ENCODE measurements at places on chromosomes 12 and 14. TPM values are rescaled to one million over a fixed set of nuclear protein-coding genes. Genes with fewer than 3 reads are reported as not detected.

Gene POTEM
- total RNA-seq: not detected

Gene GPRC5D
- not detected for total RNA-seq

Gene WNT5B
- total RNA-seq: 16.5 TPM

Gene SLC5A8
- total RNA-seq: 0.42 TPM

Gene B4GALNT1
- 0.19 TPM for total RNA-seq

Gene RBM19
- total RNA-seq: 20.7 TPM

Gene ZCCHC8
- 27.1 TPM for total RNA-seq

Gene PCED1B
- total RNA-seq: 3.0 TPM

Gene CD69
- 0.61 TPM for total RNA-seq

Gene TCTN2
- 11.0 TPM for total RNA-seq

Gene RNF34
- 28.1 TPM for total RNA-seq

Gene POTEG
- 0.17 TPM for total RNA-seq

Gene SMCO2
- not detected for total RNA-seq

Gene KRT6C
- 11.0 TPM for total RNA-seq

Gene TMBIM4
- total RNA-seq: 108 TPM

Gene SLC25A21
- 0.08 TPM for total RNA-seq

Gene GPR84
- total RNA-seq: not detected

Gene FGF6
- total RNA-seq: not detected

Gene MED6
- total RNA-seq: 58.7 TPM

DNA sequence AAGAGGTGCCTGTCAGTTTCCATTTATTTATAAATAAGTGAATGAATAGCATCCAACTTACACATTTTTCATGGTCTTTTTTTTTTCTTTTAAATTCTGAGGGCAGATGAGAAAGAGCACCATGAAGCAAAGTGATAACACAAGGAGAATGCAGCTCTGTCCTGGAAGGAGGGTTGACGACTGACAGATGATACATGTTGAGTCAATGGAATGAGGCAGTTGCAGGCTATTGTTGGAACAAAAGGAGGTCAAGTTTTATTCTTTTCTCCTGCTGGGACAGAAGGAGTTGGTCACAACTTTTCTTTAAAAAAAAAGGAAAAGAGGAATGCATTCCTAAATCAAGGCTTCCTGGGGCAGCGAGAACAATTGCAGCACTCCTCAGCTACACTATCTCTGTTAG lies 119.9 kb upstream of the PLEKHG7 start:
- no peak for DNase-seq

- DNase-seq: peak; percentile 39
These were observed 62.5 kb downstream of the ZFP36L1 start for GRCh38 chr14:68730348-68730747.

DNA sequence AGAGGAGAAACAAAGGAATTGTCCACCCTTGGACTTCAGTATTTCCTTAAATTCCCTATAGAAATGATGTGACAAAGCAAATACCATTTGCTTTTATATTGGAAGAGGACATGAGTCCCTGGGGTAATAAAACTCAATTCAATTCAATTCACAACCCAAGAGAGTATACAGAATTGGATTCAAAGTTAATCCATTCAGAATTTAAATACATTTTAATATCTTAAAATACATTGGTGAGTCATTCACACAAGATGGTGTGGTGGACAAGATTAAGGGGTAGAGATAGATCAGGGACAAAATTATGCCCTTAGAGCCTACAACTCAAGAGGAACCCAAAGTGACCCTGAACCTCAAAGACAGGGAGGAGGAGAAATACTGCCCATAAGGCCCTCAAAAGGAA lies 495.0 kb upstream of the TMPO start:
- DNase-seq: no peak

DNA sequence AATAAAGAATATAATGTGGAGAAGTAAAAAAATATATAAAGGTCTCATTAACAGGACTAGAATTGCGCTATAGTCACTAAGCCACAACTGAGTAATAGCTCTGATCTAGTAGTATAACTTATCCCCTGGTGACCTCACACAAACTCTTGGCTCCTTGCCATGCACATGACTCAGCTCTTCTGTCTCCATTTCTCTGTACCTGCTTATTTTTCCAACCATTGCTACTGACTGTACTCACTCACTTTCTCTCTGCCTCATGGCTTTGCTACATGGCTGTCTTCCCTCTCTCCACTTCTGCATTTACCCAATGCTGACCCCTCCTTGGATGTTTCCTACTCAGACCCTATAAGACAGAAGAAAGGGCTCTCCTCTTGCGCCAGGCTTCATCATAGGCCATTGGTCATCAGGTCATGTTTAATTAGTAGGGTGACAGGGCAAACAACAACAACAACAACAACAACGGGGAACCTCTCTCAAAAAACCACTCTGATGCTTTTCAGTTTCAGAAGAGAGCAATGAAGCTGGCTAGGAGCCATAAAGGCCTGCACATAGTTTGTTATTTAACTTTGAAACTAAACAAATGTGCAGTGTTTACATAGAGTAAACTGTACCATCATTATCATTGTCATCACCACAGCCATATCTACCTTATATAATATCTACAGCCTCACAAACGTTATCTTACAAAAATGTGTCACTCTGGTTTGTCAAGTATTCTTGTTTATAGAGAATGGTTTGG lies 25.6 kb upstream of the KRAS start:
- no peak for DNase-seq

- DNase-seq: no peak
These were observed 18.9 kb downstream of the RFC5 start for GRCh38 chr12:118035190-118036041.

- DNase-seq: no peak
These were observed 44.7 kb upstream of the BMP4 start for GRCh38 chr14:54001189-54001878.

DNA sequence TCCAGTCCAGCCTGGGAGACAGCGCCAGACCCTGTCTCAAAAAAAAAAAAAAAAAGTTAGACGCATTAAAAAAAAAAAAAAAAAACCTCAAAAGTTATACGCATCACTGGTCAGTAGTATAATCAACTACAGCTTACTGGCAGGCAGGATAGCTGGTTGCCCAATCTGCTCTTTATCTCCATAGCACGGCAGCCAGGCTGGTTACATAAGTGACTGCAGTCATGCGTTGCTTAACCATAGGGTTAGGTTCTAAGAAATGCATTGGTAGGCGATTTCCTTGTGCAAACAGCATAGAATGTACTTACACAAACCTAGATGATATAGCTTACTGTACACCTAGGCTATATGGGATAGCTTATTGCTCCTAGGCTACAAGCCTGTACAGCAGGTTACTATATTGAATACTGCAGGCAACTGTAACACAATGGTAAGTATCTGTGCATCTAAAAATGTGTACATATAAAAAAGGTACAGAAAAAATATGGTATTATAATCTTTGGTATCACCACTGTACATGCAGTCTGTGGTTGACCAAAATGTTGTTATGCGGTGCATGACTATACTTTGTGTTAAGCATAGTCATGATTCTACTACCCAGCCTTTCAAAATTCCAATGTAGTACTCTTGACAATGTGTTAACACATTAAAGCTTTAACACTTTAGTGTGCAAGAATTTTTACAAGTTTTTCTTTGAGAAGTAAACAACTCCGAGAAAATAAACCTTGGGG lies 8.1 kb downstream of the L2HGDH start:
- DNase-seq: no peak

- no peak for DNase-seq
These were observed 6.7 kb downstream of the RPH3A start for GRCh38 chr12:112798048-112798760.

GRCh38 chr12:121404734-121405133 lies 4.8 kb downstream of the RNF34 start:
- no peak for DNase-seq

DNA sequence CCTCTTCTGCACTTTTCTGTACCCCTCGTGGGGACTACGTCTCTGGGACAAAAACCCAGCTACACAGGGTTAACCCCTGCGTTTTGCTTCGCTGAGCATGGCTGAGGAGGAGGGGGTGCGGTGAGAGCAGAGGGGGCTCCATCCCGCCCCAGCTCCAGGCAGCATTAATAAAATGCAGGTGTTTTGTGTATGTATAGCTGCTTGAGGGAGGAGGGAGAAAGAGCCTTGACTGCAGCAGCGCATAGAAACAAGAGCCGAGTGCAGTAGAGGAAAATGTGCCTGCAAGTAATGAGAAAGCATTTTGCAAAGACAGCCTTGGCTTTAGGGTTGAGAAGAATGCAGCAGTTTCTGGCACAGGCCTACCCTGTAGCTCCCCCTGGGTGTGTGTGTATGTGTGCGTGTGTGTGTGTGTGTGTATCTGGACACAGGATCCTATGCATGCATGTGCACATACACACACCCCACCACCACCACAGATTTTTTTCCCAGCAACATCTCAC lies 103.9 kb downstream of the ZFP36L1 start:
- no peak for DNase-seq

GRCh38 chr12:49428793-49429192 lies 61.5 kb downstream of the SPATS2 start:
- no peak for DNase-seq

GRCh38 chr12:108309674-108310312 lies 29.3 kb downstream of the CMKLR1 start:
- DNase-seq: no peak

- peak; percentile 14 for DNase-seq
These were observed 762 bp downstream of the PPP2R5E start for GRCh38 chr14:63542231-63542999.

DNA sequence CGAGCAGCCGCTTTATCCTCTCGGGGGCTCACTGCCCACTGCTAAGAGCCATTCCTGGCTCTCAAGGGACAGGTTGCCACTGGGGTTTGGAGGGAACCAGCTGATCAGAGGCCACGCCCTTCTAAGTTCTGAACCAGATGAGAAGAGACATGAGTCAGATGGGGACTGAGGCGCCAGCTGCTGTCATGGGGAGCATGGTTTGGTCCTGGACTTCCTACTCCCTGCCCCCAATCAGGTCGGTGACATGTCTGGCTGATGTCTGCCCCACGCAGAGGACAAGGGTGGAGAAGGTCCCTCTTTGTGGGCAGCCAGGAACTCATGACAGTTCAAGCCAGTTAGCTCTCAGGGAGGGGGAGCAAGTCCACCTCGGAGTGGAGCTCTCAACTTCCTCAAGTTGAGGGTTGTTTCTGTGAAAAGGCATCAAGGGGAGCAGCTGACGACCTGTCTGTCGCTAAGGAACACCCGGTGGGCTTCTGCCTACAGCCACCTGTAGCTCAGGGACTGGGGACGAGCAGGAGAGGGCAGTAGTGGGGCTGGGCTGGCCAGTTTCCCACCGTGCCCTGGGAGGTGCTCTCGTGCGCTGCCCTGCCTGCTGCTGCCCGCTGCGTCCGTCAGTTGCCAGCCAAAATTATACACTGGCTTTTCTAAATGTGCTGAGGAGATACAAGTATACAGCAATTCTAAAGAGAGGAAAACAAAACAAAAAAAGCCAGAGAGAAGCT lies 20.5 kb downstream of the PSMC1 start:
- no peak for DNase-seq

DNA sequence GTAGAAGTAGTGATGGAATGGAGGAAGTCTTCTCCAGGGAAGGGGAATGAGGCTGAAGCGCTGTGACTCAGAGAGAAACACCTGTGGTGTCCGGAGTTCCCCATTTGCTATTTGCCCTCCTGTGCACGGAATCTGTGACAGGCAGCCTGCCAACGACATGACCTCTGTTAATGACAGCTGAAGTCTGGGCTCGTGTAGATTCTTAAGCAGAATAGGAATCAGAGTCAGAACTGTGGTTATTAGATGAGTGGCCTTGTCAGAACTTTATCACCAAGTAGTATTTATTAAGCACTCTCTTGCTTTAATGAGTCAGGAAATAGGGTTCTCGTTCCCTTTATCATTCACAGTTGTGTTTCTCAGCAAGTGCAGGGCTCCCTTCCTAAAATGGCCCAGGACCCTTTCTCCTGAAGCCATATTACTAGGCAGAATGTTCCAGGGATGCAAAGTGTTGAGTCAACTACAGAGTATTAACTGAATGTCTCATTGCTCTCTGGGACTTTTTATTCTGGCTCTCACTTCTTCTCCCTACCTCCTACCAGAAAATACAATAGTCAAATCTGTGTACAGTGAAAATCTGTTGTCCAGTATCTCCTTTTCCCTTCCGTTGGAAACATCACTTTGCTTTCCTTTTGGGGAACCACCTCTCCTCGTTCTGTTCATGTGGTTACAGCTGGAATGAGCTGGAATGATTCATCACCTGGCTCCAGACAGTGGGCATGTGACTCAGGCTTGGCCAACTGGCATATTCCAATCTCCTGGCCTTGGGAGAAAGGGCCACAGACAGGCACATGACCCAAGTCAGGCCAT lies 77.8 kb upstream of the MAX start:
- DNase-seq: peak; percentile 90

DNA sequence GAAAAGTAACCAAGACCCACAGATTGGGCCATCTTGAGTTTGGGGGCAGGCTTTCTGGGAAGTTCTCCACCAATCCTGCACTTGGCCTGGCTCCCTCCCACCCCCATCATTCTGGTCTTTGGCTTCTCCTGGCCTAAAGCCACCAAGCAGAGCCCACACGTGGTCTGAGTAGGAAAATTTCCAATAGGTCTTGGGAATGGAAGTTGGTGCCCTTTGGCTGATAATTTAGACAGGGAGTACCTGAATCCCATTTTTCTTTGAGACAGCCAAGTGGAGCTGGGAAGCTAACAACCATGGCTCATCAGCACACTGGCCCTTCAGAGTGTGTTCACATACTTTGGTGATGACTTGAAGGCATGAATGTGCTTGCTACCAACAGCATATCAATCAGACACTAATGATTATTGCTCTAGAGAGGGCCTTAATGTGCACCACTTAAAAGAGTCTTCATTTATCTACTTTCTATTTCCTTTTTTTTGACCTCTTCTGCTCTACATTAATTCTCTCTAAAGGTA lies 156.0 kb downstream of the EGLN3 start:
- DNase-seq: no peak

GRCh38 chr12:87758271-87758670 lies 270.9 kb downstream of the C12orf50 start:
- no peak for DNase-seq

- DNase-seq: no peak
These were observed at the start of gene DIO2 for GRCh38 chr14:80211153-80212022. TSS of gene DIO2 (minus strand) at chr14:80211504. CDS start at chr14:80211472, 32 bp downstream.

- no peak for DNase-seq
These were observed 3.1 kb downstream of the GPR33 start for GRCh38 chr14:31484754-31485153.

DNA sequence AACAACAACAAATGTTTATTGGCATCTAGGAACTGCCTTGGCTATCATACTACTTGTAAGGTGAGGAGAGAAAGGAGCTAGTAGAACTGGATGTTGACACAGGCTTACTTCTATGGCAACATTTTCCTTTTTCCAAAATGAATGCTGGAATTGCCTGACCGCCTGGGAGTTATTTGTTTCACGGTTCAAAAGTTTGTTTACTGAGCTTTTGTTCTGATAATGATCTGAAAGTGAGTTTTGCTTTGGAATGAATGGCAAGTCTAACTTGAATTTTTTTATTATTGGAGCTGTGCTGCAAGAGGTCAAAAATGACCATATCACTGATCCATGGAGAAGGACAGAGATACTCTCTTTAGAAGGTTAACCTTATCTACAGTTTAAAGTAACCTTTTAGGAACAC lies 183.5 kb upstream of the CAND1 start:
- DNase-seq: no peak

GRCh38 chr12:51242876-51243275 lies 4.2 kb downstream of the DAZAP2 start:
- no peak for DNase-seq

GRCh38 chr12:52644078-52644415 lies 8.0 kb downstream of the KRT2 start:
- peak; percentile 64 for DNase-seq

- no peak for DNase-seq
These were observed 26.8 kb downstream of the EMP1 start for GRCh38 chr12:13223179-13223804.

Data from lower leg skin (tissue), 4 donors.